NCI-H226 (cell line): ENCODE measurements at places on chromosomes 12 and 14.
A peak's percentile ranks its signal among the peaks of the same experiment; 100 is the strongest.

- DNase-seq, result peak; percentile 80
Measured at GRCh38 chr12:12726555-12727093, 9.5 kb downstream of the CDKN1B start.

DNA sequence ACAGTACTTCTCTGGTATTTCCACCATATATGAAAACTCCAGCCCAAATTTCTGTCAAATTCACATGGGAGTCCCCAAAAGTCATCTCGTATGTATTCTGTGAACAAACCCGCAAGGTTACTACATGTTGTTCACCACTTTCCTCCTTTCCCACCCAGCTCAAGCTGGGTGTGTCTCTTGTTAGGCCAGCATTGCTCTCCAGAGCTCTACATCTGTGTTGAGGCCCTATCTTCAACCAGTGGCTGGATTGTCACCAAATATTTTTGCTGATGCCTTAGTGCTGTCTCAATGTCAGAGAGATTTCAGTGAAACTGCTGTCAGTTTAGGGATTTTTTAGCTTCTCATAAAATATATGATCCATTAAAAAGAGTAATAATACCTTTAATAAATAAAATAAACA, 230.9 kb downstream of the BTG1 start:
- DNase-seq, result no peak

- DNase-seq, result no peak
Measured at GRCh38 chr12:127282786-127283565, 984.0 kb upstream of the TMEM132C start.

GRCh38 chr14:63759456-63759855, 31.6 kb upstream of the SGPP1 start:
- no peak for DNase-seq

GRCh38 chr14:105577314-105577861, 51.0 kb downstream of the TMEM121 start:
- DNase-seq, result no peak

- peak; percentile 54 for DNase-seq
Measured at GRCh38 chr14:33510063-33510481, 440.8 kb downstream of the EGLN3 start.
